Ureter (tissue), 1 donor: ENCODE measurements at places on chromosomes 12 and 14. TPM values are rescaled to one million over a fixed set of nuclear protein-coding genes. Genes with fewer than 3 reads are reported as not detected.

GRCh38 chr12:132489078-132489601 is 811 bp upstream of the FBRSL1 start:
- DNase-seq = no peak

DNA sequence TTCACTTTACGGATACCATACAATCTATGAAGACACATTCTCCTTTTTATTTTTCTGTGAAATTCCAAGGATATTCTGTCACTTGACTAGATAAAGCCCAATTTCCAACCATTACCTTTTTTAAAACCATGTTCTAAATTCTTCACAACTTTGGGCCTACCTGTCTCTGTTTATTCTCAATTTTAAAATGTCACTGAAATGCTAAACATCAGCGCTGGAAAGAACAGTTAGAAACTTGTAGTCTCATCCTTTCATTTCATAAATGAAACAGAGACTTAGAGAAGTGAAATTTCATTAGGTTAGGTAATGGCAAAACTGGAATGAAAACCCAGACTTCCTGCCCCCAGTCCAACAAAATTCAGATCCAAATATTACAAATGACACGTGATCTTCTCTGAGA is 396.2 kb downstream of the CCDC91 start:
- DNase-seq = no peak

ABCC9 gene
- 22.1 TPM for total RNA-seq

- DNase-seq = no peak
Measured at GRCh38 chr12:89468648-89469326, 55.8 kb downstream of the GALNT4 start.

- no peak for DNase-seq
Measured at GRCh38 chr12:12720672-12721161, 3.5 kb downstream of the CDKN1B start.
